Activated naive CD4-positive, alpha-beta T cell treated with anti-CD3 and anti-CD28 coated beads, Interleukin-2, amount 10 ng/mL, durations not matched to agents 5 hours and 36 hours (primary cell): ENCODE measurements at places on chromosomes 11 and 22. TPM values are rescaled to one million over a fixed set of nuclear protein-coding genes. Genes with fewer than 3 reads are reported as not detected.

The OR52A1 gene
- not detected for total RNA-seq

The SCN4B gene
- total RNA-seq, result 0.10 TPM

The FADD gene
- total RNA-seq, result 33.1 TPM

The OVCH2 gene
- total RNA-seq, result not detected

The NXPE4 gene
- total RNA-seq, result not detected
